ENCODE measurements at places on chromosomes 5 and 9. TPM values are rescaled to one million over a fixed set of nuclear protein-coding genes. Genes with fewer than 3 reads are reported as not detected.

Gene GBGT1
- 1.8 TPM for polyA plus RNA-seq

Gene FAM13B
- polyA plus RNA-seq, result 60.0 TPM

Gene GABRA6
- 0.09 TPM for polyA plus RNA-seq

Gene GPR151
- not detected for polyA plus RNA-seq

GRCh38 chr9:94829380-94830070 is 103.0 kb downstream of the AOPEP start:
- no peak for DNase-seq

- DNase-seq, result peak; percentile 50
Observed at GRCh38 chr5:79689541-79690466, at the start of gene CMYA5. Gene CMYA5 (plus strand): TSS chr5:79689836. CDS start chr5:79689908, 72 bp downstream.

- DNase-seq, result no peak
Observed at GRCh38 chr5:111278858-111279504, 54.8 kb downstream of the CAMK4 start.

GRCh38 chr5:16551628-16552027 is 65.2 kb downstream of the RETREG1 start:
- DNase-seq, result no peak

GRCh38 chr5:1035421-1036405 is 27.1 kb downstream of the NKD2 start:
- DNase-seq, result no peak

DNA sequence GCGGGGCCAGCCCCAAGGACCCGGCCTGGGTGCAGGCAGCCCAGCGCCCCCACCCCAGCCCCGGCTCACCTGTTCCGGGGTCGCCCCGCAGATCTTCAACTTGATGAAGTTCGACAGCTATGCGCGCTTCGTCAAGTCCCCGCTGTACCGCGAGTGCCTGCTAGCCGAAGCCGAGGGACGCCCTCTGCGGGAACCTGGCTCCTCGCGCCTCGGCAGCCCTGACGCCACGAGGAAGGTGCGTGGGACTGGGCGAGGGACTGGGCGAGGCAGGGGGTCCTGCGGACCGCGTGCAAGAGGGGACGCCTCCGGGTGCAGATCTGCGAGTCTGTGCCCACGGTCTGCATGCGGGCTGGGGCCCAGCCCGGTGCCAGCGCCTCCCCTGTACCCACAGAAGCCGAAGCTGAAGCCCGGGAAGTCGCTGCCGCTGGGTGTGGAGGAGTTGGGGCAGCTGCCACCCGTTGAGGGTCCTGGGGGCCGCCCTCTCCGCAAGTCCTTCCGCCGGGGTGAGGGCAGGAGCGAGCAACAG is 9.7 kb downstream of the RGS14 start:
- no peak for DNase-seq

GRCh38 chr5:131943916-131944315 is 1.5 kb downstream of the MEIKIN start:
- DNase-seq, result no peak

GRCh38 chr5:4017076-4017803 is 421.6 kb downstream of the IRX1 start:
- no peak for DNase-seq

DNA sequence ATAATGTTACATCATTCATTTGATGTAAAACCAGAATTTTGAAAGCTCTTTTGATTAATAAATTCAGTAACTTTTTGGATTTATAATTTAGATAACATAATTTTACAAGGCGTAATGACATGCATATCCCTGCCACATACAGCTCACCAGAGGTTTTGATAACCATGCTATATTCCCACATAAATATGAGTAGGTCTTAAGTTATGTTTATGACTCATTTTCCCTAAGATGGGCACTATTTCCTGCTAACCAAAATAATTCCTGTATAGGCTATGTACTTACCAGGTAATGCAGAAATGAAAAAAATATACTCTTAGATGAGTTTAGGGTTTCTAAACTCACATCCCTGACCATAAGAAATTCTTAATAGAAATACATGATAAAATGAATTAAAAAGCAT is 93.9 kb upstream of the EDIL3 start:
- no peak for DNase-seq

GRCh38 chr9:132001567-132001966 is 78.1 kb downstream of the MED27 start:
- no peak for DNase-seq
